ENCODE measurements at places on chromosomes 7 and 10. TPM values are rescaled to one million over a fixed set of nuclear protein-coding genes. Genes with fewer than 3 reads are reported as not detected.
A peak's percentile ranks its signal among the peaks of the same experiment; 100 is the strongest.

- H3K4me3 ChIP-seq = no peak overlapping the region
- peak overlapping the region; percentile 13 for H3K27ac ChIP-seq
- H3K4me1 ChIP-seq = no peaks in the 10 kb centered on the region
- DNase-seq = no peak
- H3K36me3 ChIP-seq = no peaks in the 10 kb centered on the region
Observed at GRCh38 chr7:140609646-140610045, 31.0 kb downstream of the DENND2A start.

GRCh38 chr7:151876899-151877777 is at the start of gene PRKAG2:
TSS of gene PRKAG2 (minus strand) at chr7:151877115. CDS start at chr7:151876620, 495 bp downstream.
- DNase-seq = peak; percentile 54
- no peaks in the 10 kb centered on the region for H3K27me3 ChIP-seq
- H3K36me3 ChIP-seq = no peaks in the 10 kb centered on the region
- H3K27ac ChIP-seq = peak within 1 kb of the TSS; percentile 98
- H3K4me3 ChIP-seq = peak within 1 kb of the TSS; percentile 85

GRCh38 chr7:218896-219580 is 26.7 kb downstream of the FAM20C start:
- H3K36me3 ChIP-seq = no peaks in the 10 kb centered on the region
- no peak overlapping the region for H3K4me3 ChIP-seq
- H3K4me1 ChIP-seq = peaks cover 59% of the 10 kb centered on the region

DNA sequence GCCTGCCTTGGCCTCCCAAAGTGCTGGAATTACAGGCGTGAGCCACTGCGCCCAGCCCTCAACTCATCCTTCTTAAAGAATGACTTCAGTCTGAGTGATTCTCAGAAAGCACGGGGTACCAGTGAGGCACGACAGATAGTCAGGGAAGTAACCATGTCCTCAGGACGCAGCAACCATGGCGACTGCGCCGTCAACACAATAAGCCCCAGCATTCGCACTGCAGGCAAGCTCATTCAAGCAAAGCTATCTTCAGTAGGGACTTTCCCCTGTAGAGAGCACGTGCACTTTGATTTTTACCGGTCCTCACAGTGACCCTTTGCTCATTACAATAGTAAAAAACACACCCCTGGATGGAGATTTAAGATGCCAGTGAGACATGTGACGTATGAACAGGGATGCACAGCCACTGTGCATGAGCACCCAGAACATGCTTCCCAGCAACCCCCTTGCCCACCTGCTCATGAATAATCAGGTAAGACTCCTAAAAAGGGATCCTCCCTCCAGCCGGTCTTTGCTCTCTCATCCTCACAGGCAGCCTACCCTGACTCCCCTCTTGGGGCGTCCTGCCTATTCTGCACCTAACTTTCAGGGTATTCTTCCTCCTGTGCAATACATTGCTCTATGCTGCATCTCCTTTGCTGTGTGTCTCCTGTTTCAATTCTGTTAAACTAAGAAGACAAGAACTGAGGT is 9.1 kb downstream of the WDR86 start:
- no peaks in the 10 kb centered on the region for H3K36me3 ChIP-seq
- no peak for DNase-seq
- H3K4me1 ChIP-seq = peaks cover 21% of the 10 kb centered on the region
- no peak overlapping the region for H3K4me3 ChIP-seq
- no peak overlapping the region for H3K27ac ChIP-seq

- no peaks in the 10 kb centered on the region for H3K36me3 ChIP-seq
- H3K27me3 ChIP-seq = no peaks in the 10 kb centered on the region
- peak overlapping the region; percentile 70 for H3K4me3 ChIP-seq
- DNase-seq = no peak
Observed at GRCh38 chr7:8260871-8261694, 884 bp downstream of the ICA1 start.

CDK1 gene
- 44.6 TPM for total RNA-seq

AKR1E2 gene
- 2.8 TPM for total RNA-seq
